Stimulated activated CD8-positive, alpha-beta memory T cell treated with anti-CD3 and anti-CD28 coated beads, Interleukin-15, amount 100 ng/mL, for 24 hours (primary cell): ENCODE measurements at places on chromosomes 2 and 18.

GRCh38 chr2:212465456-212465855 lies 73.1 kb downstream of the ERBB4 start:
- DNase-seq: no peak

- no peak for DNase-seq
Measured at GRCh38 chr2:106104332-106105062, 89.6 kb downstream of the UXS1 start.

- DNase-seq: no peak
Measured at GRCh38 chr2:120609826-120610395, 125.8 kb upstream of the GLI2 start.

- no peak for DNase-seq
Measured at GRCh38 chr2:120885749-120886148, 150.1 kb downstream of the GLI2 start.

- DNase-seq: no peak
Measured at GRCh38 chr18:374721-375168, 106.9 kb upstream of the THOC1 start.

GRCh38 chr2:240725671-240726070 lies 34.0 kb downstream of the AQP12A start:
- DNase-seq: no peak
